ENCODE measurements at places on chromosomes 12 and 14.

GRCh38 chr14:75150150-75150549, 23.3 kb upstream of the NEK9 start:
- no peak for DNase-seq

GRCh38 chr12:15336768-15337553, 14.7 kb downstream of the PTPRO start:
- no peak for DNase-seq

GRCh38 chr14:28294834-28295440, 471.6 kb upstream of the FOXG1 start:
- DNase-seq = no peak

DNA sequence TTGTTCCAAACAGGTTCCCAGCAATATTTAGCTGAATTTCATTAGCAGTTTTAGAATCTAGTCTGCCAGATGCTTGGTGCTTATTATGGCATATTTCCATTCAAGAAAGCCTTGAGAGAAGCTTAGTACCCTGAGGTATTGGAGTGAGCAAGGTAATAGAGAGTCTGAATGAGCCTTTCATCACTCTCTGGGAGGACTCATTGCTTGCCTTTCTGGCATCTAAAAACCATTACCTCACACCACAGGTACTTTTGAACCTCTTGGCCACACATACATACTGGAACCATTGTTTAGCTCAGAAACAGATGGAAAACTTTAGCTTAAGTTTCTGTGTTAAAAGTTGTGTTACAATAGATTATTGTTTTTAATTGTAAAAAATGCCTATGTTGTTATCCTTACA, 27.4 kb upstream of the KCNH3 start:
- DNase-seq = no peak

DNA sequence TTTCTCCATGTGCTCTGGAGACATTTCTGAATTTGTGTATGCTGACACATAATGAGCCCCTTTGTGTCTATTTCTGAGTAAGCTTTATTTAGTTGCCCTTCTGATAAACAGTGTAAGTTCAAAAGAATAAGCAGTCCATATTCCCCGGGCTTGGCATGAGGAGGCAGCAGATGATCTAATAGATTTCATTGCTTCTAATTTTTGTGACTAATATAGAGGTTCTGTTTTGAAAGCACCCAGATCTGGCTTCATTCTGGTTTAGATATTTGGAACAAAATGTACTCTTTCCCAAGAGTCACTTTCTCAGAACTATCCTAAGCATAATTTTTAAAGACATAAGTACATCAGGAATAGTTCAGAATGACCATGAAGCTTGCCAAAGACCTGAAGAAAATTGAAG, 290.9 kb downstream of the BTG1 start:
- no peak for DNase-seq

DNA sequence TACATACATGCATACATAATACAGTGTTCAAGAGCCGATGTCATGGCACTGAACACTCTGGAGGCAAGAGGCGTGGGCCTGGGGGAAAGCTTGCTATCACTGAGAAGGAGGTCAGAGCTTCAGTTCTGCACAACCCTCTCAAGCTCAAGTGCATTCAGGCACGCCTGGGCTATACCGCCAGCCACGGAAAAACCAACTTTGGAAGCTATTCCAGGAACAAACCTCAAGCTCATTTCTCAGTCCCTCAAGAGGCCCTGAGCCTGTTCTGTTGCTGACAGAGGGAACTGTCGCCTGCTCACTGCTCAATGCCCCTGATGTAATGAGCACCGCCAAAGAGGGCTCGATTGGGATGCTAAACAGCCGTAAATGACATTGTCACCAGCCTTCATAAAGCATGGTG, 9.2 kb downstream of the NOS1 start:
- DNase-seq = no peak

Measured in CD4-positive, alpha-beta T cell treated with Interleukin-6 at 100 ng/mL for 8 hours (primary cell).